Activated CD4-positive, alpha-beta T cell treated with anti-CD3 and anti-CD28 coated beads, Interleukin-2, amount 50 U/mL, for 1 hour (primary cell): ENCODE measurements at places on chromosomes 1 and 21.

- no peak for DNase-seq
Observed at GRCh38 chr1:28830814-28831213, 18.8 kb downstream of the OPRD1 start.

GRCh38 chr1:30522031-30523004 is 201.1 kb downstream of the MATN1 start:
- no peak for DNase-seq

DNA sequence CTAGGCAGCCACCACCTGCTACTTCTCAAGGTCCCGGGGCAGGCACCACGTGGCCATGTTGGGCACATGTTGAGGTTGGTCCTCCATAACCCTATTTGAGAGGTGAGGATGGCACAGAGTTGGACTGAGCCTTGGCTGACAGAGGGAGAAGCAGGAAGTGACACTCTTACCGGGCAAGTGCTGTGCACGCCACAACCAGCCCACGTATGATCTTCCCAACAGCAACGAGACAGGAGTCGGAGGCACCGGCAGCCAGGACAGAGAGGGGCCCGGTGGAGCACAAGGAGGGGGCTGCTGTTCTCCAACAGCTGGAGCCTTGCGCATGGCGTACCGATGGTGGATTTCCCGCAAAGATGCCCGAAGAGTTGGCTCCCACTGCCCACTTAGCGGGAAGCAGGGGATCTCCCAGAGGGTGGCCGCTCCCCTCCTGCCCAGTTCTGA is 3.4 kb downstream of the CLEC20A start:
- DNase-seq, result no peak

DNA sequence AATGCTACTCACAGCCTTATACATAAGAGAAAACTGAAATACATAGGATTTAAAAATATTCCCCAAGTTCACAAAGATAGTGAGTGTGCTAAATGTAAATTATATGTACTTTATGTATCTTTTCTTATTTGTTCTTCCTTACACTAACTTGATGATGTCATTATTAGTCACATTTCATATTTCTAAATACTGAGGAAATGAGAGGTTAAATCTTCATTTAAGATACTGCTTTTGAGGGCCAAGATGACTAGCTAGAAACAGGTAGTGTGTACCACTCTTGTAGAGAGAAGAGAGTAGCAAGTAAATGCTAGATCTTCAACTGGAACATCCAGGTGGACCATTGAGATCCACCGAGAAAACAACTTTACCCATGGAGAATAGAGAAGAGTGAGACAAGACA is 29.8 kb downstream of the PYHIN1 start:
- no peak for DNase-seq

- DNase-seq, result no peak
Observed at GRCh38 chr21:19343711-19344110, 940.1 kb upstream of the TMPRSS15 start.

- DNase-seq, result no peak
Observed at GRCh38 chr21:45574081-45574501, 31.9 kb upstream of the SLC19A1 start.

DNA sequence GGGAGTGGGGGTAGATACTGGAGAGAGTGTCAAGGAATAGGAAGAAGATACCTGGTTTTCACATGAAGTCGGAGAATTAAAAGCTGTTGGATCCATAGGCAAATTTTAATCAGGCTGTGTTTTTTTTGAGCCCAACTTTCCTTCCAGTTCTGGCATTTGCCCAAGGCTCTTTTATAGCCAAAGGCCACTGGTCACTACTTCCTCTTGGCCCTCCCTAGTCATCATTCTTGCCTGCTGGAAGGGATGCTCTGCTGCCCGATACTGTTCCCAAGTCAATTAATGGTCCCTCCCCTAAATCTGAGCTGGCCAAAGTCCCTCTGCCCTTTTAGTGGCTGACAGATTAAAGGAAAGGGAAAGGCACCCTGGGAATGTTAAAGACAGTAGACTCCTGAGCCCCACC is 102.8 kb upstream of the ZNF648 start:
- no peak for DNase-seq

- DNase-seq, result no peak
Observed at GRCh38 chr1:184113251-184113650, 61.7 kb downstream of the TSEN15 start.

- DNase-seq, result no peak
Observed at GRCh38 chr1:100622037-100622436, 84.1 kb downstream of the GPR88 start.
